Stimulated activated CD8-positive, alpha-beta memory T cell treated with anti-CD3 and anti-CD28 coated beads, Interleukin-15, amount 100 ng/mL, for 48 hours (primary cell): ENCODE measurements at places on chromosomes 1 and 21.

- DNase-seq: no peak
Observed at GRCh38 chr1:9371391-9371935, 78.8 kb downstream of the SPSB1 start.

GRCh38 chr1:225739542-225740107 lies 38.0 kb upstream of the SRP9 start:
- no peak for DNase-seq

GRCh38 chr1:207811920-207812720 lies 60.3 kb downstream of the CD46 start:
- no peak for DNase-seq

DNA sequence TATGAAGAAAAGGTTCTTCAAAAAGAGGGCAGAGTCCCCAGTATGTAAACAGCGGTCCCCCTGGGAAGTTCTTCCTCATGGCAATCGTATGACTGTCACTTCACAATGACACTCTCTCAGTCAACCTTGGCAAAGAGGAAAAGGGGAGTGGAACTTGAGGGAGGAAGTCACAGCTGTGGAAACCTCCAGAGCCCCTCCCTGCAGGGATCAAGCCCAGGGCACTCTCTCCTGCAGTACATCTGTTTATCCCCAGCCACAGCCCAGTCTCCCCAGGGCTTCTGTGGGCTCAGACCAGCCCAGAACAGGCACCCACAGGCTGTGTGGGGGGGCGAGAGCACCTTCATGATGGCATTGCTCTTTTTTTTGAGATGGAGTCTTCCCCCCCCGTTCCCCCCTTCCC lies 2.0 kb downstream of the ATP13A2 start:
- no peak for DNase-seq

DNA sequence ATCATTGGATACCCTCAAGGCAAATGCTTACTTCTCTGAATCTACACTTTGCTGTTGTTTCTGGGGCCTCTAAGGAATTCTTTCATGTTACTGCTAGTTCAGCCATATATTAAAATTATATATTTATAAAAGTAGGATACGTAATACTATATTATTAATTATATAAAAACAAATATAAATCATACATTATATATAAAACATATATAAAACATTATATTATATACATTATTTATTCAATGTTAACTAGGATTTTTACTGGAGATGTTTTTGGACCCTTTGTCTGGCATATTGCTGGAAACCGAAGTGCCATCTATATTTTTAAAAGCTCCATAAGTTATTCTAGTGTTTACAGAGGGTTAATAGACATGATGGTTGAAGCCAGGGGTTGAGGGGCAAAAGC lies 12.2 kb downstream of the ALG6 start:
- DNase-seq: no peak

DNA sequence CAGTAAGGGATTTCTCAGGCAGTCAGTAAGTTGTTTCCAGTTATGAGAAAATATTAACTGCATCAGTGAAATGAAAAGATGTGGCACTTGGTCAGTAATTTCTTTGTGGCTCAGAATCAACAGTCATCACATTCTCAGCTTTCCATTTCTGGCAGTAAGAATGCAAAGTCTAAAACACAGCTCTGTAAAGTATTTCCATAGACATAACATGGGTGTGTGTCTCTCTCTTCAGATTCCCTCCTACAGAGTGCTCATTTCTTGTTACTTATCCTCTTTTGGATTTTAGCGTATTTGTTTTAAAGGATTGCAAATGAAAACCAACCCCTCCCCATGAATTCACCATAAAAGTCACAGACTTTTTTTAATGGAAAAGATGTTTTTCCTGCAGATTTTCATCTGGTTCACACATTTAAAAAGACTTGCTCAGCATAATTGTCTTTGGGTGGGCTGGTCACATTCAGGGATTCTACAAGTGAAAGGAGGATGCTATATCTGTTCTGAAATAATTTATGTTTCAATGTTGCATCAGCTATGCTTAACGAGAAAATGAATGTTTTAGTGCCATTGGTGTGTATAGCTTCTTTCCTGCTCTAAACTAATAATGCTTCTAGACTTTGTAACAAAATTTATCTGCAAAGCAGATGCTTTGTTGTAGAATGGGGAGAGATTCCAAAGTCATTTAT lies 34.6 kb upstream of the CD55 start:
- DNase-seq: no peak

DNA sequence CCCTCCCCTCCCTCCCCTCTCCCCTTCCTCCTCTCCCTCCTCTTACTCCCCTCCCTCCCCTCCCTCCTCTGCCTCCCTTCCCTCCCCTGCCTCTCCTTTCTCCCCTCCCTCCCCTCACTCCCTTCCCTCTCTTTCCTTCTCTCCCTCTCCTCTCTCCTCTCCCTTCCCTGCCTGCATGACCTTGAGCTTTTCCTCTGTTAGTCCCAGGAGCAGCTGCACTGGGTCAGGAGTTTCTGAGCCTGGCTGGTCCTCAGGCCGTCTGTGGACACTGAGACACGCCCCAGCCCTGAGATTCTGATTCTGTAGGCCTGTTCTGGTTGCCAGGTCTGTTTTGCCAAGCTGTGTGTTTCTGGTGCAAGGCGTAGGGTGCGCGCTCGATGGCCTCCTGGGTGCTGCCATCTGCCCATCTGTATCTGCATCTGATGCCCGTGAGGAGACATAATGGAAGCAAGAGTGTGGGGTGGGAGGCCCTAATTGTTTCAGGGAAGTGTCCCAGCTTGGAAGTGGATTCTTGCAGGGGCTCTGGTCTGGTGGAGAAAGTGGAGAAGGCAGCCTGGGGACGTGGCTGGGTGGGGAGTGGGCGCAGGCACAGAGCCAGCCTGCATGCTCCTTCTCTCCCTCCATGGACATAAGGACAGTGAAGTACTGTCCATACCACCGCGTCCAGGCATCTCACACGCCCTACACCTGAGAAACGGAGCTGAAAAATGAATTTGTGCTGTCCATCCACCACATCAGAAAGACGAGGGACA lies 97.2 kb downstream of the WDR4 start:
- DNase-seq: no peak

DNA sequence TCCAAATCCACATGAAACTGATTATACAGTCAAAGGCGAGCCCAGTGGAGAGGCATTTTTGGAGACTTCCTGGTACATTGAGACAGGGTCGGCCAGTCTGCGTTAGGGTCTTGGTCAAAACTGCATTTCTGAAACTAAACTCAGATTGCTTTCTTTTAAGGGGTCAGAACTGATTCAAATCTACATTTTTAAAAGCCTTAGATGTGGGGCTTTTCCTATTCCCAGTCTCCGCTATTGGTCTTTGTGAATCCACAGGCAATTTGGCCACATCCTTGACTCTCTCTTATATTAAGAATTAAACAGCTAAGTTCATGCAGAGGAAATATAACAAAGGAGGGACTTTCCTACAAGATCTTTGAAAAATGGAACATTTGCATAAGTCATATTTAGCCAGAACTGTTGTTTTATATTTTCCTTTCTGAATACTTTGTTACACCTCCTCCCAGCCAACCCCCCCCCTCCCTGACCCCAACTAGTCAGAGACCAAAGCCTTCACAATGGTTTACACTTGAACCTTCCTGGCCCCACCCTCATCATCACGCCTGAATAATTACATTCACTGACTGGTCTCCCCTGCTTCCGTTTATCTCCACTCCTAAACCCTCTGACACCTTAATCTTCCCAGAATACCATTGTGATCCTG lies 30.9 kb downstream of the SELL start:
- no peak for DNase-seq

DNA sequence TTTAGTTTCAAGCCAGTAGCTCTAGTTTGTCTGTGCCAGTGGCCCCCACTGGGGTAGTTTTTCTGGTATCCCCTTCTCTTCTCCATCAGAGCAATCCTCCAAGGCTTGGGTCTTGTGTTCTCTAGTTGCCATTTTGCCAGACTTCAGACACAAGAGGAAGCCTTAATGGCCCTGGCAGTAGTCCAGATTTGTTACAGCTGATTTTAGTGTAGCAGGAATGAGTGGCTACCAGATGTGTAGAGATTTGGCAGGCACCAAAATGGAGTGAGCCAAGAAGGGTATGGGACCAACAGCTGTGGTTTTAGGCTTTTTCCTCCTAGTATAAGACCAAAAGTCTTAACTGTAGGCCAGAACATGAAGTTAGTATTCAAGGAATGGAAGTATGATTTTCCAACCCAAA lies 56.8 kb downstream of the ACP6 start:
- DNase-seq: no peak

DNA sequence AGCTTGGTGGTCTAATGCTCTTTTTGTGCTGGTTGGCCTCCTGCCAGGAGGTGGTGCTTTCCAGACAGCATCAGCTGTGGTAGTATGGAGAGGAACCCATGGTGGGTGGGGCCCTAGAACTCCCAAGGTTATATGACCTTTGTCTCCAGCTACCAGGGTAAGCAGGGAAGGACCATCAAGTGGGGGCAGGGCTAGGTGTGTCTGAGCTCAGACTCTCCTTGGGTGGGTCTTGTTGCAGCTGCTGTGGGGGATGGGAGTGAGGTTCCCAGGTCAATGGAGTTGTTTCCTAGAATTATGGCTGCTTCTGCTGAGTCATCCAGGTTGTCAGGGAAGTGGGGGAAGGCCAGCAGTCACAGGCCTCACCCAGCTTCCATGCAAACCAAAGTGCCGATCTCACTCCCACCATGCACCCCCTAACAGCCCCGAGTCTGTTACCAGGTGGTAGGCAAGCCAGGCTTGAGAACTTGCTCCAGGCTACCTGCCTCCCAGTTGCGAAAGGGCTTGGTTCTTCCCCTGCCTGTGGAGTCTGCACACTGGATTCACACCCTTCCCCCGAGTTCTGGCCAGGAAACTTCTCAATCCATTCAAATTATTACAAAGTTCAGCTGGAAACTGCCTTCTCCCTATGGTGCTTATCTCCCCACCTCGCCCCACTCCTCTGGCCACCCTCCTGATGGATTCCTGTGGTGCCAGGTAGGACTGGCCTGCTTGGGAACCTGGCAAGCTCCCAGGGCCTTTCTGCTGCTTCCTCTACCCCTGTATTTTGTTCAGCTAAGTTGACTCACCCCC lies 37.8 kb downstream of the DRAM2 start:
- no peak for DNase-seq

GRCh38 chr1:202247104-202247503 lies 53.5 kb downstream of the LGR6 start:
- no peak for DNase-seq

DNA sequence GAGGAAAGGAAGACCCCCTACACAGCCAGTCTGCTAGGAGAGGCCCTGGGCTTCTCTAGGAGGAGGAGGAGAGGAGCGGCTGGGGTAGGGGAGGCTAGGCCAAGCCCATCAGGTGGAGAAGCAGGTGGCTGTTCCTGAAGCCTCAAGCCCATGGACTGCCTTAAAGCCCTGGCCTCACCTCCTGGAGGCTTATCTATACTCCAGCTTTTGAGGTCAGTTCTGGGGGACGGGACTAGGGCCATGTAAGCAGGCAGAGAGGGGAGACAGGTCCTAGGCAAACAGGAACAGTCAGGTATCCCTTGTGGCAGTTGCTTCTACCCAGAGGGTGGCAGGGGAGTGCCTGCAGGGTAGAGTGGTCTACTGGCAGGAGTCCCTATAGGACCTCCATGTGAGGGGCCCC lies 40.6 kb downstream of the KCNC4 start:
- no peak for DNase-seq

GRCh38 chr21:36053715-36054062 lies 6.6 kb downstream of the SETD4 start:
- no peak for DNase-seq

- no peak for DNase-seq
Observed at GRCh38 chr1:98143403-98143802, 222.6 kb upstream of the DPYD start.

DNA sequence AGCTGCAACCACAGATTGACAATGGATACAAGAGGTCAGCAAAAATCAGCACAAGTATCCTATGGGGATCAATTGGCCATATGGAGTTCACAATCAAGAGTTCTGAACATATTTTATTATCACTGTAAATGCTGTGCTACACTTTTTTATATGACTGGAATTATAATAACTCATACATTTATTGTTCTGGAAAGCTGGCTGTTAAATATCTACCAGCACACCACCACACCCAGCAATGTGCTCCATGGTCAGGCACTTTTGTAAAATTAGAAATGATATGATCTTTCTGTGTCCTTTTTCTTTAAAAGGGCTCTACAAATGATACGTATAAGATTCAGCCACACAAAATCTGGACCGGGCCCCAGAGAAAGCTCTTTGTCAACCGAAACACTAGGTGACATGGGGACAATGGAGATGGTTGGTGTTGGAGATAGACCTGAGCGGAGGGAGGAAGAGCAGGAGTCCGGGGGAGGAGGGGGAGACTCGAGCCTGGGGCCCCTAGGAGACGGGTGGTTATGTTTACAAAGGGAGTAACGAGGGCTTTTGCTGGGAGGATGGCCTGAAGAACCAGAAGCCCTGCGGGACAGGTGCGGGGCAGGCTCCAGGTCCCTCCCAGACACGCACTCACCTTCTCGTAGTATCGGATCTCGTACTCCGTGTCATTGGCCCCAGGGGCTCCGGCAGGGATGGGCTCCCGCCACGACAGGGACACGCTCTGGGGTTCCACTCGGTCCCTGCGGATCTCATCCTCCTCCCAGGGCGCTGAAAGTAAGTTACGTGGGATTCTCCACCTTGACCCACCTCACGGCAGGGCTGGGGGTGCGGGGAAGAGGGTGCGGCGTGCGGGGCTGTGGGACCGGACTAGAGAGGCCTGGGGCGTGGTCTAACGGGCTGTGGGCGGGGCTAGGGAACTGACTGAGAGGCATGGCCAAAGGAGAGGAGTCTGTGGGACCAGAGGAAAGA lies 30.0 kb downstream of the EPHA10 start:
- DNase-seq: no peak

- DNase-seq: no peak
Observed at GRCh38 chr1:222665964-222666363, 46.3 kb downstream of the AIDA start.

DNA sequence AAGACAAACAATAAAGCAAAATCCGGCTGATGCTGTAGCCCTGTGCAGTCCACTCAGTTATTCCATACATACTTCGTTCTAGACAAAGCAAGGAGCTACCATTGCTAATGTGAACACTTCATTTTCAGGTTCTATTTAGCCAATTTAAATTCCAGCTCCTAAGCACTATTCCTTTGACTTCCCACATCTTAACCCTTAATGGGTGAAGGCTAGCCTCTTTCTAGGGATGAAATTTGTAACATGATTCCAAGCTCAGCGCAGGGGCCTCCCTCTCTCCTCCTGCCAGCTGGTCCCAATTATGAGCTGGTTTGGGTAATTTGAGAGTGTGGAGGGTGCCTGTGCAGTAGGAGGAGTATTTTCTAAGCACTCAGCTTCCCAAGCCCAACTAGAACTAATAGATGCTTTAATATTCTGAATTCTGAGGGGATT lies 53.9 kb upstream of the PTGFRN start:
- DNase-seq: no peak

GRCh38 chr1:67213164-67213563 lies 46.9 kb downstream of the IL23R start:
- no peak for DNase-seq

- no peak for DNase-seq
Observed at GRCh38 chr1:22872981-22873664, 99.5 kb downstream of the LACTBL1 start.

GRCh38 chr21:44778094-44778493 lies 23.5 kb downstream of the UBE2G2 start:
- no peak for DNase-seq

GRCh38 chr1:201617157-201617556 lies 78.2 kb downstream of the NAV1 start:
- no peak for DNase-seq

- no peak for DNase-seq
Observed at GRCh38 chr1:58932859-58933598, 149.2 kb upstream of the JUN start.

- no peak for DNase-seq
Observed at GRCh38 chr21:36723371-36723881, 24.5 kb downstream of the SIM2 start.
